ENCODE measurements at places on chromosomes 1 and 21.

DNA sequence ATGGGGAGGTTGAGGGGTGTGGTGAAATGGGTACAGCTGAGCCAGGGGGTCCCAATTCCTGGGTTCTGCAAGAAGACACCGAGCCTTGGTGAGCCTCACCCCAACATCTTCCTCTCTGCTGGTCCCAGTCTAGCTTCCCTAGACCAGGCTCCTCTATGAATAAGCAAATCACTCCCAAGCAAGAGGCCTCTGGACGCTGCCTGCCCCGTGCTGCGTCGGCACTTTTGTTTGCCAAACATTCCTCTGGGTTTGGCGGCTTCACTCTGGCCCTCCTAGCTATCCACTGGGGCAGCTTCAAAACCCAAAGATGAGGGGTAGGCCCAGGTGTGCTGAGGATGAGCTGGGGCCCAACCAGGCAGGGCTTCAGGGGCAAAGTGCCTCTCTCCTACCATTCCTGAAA, 137.1 kb upstream of the CD34 start:
- DNase-seq: no peak

- no peak for DNase-seq
These were observed 6.4 kb upstream of the AGL start for GRCh38 chr1:99843760-99844159.

DNA sequence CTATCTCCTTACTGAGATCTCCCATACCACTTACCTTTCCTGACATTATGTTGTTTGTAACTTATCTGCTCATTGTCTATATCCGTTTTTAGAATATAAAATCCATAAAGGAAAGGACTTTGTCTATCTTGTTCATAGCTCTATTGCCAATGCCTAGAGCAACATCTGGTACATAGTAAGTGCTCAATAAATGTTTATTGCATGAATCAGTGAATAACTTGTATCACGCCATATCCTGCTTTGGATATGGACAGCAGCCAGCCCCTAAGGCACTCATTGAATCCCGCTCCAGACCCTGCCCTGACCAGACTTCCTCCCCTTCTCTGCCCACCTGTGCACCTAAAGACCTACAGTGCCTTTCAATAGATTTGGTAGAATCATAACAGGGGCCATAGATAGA, 298.1 kb upstream of the PLXNA2 start:
- DNase-seq: no peak

GRCh38 chr1:245678860-245679411, 524.2 kb downstream of the KIF26B start:
- DNase-seq: no peak

DNA sequence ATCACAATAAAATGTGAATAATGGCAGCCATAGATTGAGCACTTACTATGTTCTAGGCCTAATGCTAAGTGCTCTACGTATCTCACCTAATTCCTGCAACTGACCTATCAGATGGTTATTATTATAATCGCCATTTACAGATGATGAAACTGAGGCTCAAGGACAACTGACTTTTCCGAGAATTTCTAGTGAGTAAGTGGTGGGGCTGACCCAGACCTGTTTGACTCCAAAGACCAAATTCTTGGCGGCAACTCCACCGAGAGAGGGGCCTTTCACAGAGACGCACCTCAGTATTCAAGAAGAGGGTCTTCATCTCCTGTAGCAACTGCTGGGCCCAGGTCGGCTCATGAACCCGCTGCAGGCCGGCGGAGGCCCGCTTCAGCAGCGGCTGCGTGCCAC, 573 bp downstream of the TMEM234 start:
- no peak for DNase-seq

DNA sequence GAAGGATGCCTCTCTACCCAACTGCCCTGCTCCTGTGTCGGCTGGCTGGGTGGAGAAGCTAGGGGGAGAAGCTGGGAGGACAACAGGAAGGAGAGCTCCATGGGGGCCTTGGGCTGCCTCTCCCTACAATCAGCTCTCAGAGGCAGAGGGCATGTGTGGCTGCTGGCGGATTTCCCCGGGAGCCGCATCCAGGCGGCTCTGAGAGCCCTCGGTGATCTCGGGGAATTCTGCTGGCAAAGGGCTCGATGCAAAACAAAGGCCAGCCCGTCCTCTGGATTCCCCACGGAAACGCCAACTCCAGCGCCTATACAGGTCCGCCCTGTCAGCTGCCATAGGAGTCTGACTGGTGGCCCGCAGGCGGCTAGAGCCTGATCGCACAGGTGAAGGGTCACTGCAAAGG, 26.4 kb upstream of the EVA1B start:
- DNase-seq: no peak

DNA sequence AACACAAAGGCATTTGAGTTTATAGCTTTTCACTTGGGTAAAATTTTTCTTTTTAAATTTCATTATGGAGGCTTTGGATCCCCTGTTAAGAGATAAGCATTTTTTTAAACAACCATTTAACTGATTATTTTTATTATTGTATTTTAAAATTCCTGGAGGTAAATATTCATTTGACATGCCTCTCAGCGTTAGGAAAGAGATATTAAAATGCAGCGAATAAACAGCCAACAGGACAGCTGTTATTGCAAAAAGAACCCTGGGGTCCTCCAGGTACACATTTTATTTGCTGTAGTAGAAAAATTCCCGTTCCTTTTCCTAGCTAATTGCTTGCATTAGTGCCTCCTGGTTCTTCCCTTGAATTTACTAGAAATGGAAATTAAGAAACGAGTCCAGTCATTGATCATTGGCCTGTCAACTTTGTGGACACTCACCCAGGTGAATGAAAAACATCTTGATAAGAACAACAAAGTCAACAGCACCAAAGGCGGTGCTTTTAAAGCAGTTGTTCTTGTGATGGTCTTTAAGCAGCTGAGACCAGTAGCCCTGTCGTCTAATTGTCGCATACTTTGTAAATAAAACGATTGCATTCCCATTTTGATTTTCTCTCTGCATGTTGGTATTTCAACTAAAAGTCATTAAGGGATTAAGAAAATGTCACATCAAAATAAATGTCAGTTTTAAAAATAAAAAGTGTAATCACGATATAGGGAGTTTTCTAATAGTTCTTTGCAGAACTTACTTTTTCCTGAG, 282.4 kb downstream of the GRIK1 start:
- no peak for DNase-seq

DNA sequence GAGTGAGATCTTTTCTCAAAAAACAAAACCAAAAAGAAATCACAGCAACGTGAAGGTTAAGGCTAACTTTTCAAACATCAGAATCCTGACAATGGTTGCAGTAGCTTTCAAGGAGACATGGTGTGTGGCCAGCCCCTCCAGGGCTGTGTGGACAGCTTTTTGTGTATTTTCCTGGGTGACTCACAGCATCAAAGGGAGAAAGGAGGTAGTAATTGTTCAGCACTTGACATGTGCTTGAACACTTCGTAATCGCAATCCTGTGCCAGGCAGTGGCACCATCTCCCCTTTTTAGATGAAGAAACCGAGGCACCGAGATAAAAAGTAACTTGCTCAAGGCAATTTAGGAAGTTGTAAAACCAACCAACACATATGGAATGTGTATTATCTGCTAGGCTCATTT, 10.3 kb downstream of the NBL1 start:
- DNase-seq: no peak

DNA sequence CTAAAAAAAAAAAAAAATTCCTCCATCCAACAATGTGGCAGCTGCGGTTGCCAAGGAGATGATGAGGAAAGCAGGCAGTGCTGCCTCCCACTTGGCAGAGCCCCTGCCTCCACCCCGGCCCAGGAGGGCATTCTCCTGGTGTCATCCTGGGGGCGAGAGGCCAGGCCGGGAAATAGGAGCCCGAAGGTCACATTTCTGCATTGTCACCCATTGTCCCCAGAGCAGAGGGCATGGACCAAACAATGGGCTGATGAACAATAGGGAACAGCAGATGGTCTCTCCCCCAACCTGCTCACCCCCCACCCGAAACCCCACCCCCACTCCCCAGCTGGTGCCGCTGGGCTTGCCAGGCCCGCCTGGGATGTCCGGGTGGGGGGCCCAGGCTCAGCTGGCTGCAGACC, 37.3 kb downstream of the CAMK2N1 start:
- no peak for DNase-seq

DNA sequence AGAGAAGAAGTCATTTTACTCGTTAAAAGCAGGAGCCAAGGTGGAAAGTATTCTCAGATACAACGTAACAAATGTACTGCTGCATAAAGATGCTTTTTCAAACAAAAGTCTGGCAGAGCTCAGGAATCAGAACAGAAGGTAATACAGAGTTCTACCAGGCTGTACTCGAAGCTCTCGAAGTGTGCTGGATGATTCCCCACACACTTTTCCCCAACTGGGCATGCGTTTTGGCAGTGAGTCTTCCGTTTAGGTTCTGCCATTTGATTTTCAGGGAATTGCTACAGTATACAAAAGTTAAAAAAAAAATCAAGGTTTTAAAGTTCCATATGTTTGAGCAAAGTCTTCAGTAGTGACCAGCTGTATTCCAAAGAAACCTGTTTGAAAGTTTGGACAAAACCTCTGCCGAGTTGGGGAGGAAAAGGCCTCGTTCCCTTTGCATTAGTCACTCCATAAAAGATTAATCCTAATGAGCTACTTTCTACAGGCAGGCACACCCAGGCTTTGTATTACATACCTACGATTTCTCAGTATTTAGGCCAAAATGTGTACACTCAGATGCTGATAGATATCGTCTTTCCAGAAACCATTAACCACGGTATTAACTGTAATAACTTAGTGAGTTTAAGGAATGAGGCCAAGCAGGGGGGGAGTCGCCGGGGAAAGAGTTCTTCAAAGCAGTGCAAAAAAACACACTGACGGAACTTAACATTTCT, 477.1 kb downstream of the LMO4 start:
- no peak for DNase-seq

- DNase-seq: no peak
These were observed 733.3 kb downstream of the PTPRU start for GRCh38 chr1:29969576-29969975.

DNA sequence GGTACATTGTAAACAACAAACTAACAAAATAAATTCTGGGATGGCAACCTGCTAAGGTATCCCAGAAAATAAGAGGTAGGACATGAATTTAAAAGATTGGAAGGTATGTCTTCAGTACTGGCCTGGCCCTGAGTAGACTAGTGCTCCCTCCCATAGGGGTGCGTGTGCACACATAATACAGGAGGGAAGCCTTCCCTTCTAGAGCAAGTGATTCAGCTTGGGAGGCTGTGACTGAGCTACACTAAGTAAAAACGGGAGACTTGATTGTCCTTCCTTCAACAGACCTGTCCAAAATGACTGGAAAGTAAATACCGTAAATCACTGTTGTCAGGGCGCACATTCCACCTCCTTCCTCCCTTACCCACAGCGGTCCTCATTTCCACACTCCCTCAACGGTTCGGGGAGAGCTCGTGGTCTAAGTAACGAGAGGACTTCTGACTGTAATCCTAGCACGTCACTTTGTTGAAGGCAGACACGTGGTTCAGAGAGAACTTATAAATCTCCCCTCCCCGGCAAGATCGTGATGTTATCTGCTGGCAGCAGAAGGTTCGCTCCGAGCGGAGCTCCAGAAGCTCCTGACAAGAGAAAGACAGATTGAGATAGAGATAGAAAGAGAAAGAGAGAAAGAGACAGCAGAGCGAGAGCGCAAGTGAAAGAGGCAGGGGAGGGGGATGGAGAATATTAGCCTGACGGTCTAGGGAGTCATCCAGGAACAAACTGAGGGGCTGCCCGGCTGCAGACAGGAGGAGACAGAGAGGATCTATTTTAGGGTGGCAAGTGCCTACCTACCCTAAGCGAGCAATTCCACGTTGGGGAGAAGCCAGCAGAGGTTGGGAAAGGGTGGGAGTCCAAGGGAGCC, at the start of gene TGFB2:
TSS of gene TGFB2 (plus strand) at position 523 of the 859 bp plus-strand sequence. CDS start 1,366 bp downstream, outside the sequence.
- no peak for DNase-seq

DNA sequence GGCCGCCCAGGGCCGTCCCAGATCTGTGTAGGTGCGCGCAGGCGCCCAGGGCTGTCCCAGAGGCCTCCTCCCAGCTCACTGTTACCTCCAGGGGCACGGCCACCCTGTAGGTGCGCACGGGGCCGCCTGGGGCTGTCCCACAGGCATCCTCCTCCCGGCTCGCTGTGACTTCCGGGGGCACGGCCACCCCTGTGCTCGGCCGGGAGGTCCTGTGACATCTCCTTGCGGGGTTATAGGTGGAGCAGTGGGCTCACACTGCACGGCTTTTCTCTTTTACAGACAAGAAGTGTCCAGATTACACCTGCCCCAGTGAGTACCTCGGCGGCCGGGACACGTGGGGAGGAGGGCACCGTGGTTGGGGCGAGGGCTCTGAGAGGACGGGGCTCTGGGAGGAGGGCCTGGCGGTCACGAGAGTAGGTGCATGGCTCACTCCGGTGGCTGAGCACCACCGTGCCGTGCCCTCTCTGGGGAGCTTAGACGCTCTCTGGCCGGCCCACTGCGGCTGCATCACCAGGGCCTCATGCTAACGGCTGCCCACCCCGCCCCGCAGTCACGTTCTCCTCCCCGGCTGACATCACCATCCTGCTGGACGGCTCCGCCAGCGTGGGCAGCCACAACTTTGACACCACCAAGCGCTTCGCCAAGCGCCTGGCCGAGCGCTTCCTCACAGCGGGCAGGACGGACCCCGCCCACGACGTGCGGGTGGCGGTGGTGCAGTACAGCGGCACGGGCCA, 21.4 kb downstream of the COL6A1 start:
- DNase-seq: no peak

DNA sequence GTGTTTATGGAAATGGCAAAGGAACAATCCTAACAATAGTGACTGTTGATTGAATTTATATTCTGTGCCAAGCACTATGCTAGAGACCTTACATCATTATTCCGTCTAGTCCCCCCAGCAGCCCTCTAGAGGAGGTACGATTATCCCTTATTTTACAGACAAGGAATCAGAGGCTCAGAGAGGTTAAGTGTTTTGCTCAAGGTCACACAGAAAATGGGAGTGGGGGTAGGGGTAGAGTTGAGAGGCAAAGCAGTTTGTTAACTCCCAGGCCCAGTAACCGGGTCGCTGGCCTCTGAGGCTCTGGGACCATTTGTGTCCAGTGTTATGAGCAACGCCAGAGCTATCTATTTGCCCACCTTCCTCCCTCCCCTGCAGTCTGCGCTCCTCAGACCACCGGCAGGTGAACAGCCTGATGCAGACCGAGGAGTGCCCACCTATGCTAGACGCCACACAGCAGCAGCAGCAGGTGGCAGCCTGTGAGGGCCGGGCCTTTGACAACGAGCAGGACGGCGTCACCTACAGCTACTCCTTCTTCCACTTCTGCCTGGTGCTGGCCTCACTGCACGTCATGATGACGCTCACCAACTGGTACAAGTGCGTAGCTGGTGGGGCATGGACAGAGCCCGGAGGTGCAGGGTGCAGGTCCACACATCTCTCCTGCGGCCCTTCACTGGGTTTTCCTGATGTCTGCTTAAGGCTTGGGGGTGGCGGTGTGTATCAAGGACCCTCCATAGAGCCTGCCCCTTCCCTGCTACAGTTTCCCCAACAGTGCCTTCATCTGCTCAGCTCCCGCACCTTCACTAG, 19.8 kb downstream of the SERINC2 start:
- no peak for DNase-seq

- no peak for DNase-seq
These were observed 76.2 kb downstream of the CD46 start for GRCh38 chr1:207828046-207828445.

GRCh38 chr1:54701066-54701465, 14.6 kb upstream of the TTC4 start:
- no peak for DNase-seq
